Tibial nerve (tissue), 4 donors: ENCODE measurements at places on chromosomes 16 and 17. TPM values are rescaled to one million over a fixed set of nuclear protein-coding genes. Genes with fewer than 3 reads are reported as not detected.

MYH8 gene
- total RNA-seq = not detected

DNA sequence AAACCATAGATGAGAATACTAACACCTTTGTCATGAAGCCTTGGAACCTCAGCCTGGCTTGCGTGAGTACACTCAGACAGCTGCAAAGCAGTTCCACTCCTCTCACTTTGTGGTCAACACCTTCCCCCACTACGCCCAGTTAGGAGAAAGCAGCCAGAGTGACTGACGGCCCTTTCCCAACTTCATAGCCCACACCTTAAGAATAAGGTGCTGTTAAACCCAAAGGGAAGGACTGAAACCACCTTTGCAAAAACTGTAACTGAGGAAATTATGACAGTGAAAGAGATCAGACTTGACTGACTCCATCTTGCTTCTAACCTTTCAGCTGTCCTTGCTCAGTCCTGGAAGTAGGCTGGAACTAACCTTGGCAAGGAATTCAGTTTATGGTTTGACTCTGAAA is 13.7 kb downstream of the N4BP1 start:
- DNase-seq = no peak
- H3K27me3 ChIP-seq = no peaks in the 10 kb centered on the region
- H3K4me3 ChIP-seq = no peak overlapping the region
- no peak overlapping the region for H3K27ac ChIP-seq
- no peaks in the 10 kb centered on the region for H3K4me1 ChIP-seq

DLX4 gene
- not detected for total RNA-seq

GRCh38 chr16:67516296-67517154 is 12.1 kb upstream of the RIPOR1 start:
- H3K4me3 ChIP-seq = no peak overlapping the region
- no peaks in the 10 kb centered on the region for H3K27me3 ChIP-seq
- H3K27ac ChIP-seq = no peak overlapping the region
- H3K36me3 ChIP-seq = no peaks in the 10 kb centered on the region
